Stimulated activated CD8-positive, alpha-beta memory T cell treated with anti-CD3 and anti-CD28 coated beads, Interleukin-15, amount 100 ng/mL, for 24 hours (primary cell): ENCODE measurements at places on chromosomes 1 and 21.

GRCh38 chr1:1308756-1309250 is 406 bp downstream of the PUSL1 start:
- DNase-seq, result no peak

- no peak for DNase-seq
Measured at GRCh38 chr1:221753828-221754188, 11.9 kb upstream of the DUSP10 start.

DNA sequence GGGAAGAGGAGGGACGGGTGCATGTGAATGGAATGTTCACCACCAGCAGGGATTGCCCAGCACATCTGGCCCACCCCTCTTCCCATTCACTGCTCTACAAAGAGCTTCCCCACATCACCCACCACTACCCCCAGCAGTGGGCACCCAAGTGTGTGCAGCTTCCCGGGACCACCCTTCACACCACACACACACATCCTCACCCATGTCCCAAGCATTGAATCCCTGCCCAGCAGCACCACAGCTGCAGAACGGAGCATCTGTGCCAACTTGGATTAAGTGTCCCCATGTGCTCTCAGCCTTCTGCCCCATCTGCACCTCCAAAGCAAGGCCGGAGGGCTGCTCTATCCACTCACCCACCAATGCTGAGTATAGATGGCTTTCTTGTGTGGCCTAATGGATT is 141.4 kb downstream of the PSMG1 start:
- no peak for DNase-seq

DNA sequence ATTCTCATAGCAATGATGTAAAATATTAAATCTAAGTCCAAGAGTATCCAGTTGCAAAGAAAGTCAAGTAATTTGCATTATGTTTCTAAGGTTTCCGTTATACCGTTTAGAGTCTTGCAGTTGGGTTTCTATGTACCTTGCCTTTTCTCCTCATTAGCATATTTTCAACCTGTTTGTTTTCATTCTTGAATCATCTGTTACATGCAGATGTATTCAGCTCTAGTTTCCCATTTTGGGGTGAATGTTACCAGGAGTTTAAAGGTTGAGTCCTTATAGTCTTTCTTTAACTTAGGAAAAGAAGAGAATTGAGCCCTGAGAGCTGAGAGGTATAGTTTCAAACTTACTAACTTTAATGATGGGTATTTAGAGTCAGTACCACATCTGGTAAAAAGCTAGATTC is 139.9 kb downstream of the NFIA start:
- DNase-seq, result no peak

- DNase-seq, result no peak
Measured at GRCh38 chr1:218739426-218739825, 394.3 kb downstream of the TGFB2 start.

- DNase-seq, result no peak
Measured at GRCh38 chr21:24658926-24659325, 948.4 kb downstream of the MRPL39 start.

DNA sequence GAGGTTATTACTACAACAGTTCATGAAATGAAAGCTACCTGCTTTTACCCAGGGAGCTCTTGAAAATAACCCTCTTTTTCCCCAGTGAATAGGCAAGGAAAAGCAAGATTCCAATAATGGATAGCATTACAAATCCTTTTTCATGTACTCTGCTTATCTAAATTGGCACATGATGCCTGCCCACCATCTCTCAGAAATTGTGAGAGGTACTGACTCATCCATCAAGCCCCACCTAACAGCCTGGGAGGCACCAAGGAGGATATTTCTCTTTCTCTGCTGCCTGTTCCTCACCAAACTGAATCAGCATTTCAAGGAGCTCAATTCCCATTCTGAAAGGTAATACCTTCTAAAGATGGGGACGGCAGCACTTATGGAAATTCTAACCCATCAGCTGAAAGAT is 34.4 kb downstream of the PALMD start:
- DNase-seq, result no peak

GRCh38 chr1:82346141-82346540 is 545.4 kb downstream of the ADGRL2 start:
- DNase-seq, result no peak
